Epithelial cell of esophagus (primary cell): ENCODE measurements at places on chromosomes 5 and 9.

- no peak for DNase-seq
Measured at GRCh38 chr5:135467871-135468485, 15.8 kb upstream of the TIFAB start.

DNA sequence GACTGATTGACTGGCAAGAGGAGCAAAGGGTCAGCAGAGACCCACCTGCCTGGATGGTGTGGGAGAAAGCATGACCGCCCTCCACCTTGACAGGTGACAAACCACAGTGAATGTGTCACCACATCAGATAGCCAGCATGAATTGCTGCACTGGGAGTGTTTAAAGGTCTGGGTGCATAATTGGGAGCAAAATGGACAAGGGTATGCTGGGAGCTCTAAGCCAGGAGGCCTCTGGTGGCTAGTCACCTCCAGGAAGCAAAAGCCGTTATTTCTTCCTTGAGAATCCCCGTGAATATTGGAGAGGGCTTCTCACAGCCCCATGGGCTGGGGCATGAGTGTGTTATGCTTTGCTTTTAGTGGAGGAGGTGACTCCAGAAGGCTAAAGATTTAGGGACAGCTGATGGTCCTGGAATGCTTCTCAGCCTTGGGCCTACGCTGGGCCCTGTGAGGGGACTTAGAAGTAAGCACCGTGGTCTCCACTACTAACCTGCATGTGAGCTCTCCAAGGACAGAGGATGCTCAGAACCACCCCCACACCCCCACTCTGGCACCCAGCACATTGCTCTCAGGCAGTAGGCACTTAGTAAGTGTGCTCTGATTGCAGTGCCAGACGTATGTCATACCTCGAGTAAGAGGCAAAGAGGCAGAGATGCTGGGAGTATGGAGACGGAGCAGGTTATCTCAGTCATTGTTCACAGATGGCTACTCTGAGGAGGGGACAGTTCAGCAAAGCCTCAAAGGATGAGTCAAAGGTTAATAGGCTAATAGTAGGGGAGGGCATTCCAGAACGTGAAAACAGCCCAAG is 9.1 kb upstream of the IRF1 start:
- no peak for DNase-seq

DNA sequence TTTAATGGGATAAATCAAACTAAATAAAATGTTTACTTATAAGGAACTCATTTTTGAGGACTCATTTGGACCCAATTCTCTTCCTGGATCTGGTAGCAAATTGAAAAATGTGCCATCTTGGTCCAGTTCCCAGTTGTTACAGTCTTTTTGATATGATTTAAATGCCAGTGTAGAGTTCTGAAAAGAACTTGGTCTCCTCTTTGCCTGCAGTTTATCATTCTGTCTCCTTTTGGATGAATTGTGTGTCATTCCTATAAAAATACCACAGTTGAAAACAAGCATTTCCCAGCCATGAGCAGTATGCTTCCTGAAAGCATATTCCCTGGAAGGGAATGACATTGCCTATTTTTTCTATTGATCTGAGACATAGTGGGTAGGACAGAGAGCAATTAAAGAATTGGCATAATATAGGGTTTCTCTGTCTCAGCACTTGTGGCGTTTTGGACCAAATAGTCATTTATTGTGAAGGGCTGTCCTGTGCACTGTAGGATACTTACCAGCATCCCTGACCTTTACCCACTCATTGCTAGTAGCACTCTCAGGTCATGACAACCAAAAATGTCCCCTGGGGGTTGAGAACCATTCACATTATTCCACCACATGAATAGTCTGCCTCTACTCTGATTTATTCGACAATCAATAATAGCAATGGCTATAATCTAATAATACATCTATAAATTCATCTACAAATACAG is 181.8 kb downstream of the NXNL2 start:
- DNase-seq: no peak

GRCh38 chr5:160289721-160290120 is 22.6 kb downstream of the CCNJL start:
- peak; percentile 84 for DNase-seq

GRCh38 chr5:133612249-133612860 is at the start of gene FSTL4:
TSS of gene FSTL4 (minus strand) at chr5:133612541.
- DNase-seq: peak; percentile 43

- peak; percentile 91 for DNase-seq
Measured at GRCh38 chr5:115419846-115420585, 123.6 kb upstream of the CCDC112 start.

DNA sequence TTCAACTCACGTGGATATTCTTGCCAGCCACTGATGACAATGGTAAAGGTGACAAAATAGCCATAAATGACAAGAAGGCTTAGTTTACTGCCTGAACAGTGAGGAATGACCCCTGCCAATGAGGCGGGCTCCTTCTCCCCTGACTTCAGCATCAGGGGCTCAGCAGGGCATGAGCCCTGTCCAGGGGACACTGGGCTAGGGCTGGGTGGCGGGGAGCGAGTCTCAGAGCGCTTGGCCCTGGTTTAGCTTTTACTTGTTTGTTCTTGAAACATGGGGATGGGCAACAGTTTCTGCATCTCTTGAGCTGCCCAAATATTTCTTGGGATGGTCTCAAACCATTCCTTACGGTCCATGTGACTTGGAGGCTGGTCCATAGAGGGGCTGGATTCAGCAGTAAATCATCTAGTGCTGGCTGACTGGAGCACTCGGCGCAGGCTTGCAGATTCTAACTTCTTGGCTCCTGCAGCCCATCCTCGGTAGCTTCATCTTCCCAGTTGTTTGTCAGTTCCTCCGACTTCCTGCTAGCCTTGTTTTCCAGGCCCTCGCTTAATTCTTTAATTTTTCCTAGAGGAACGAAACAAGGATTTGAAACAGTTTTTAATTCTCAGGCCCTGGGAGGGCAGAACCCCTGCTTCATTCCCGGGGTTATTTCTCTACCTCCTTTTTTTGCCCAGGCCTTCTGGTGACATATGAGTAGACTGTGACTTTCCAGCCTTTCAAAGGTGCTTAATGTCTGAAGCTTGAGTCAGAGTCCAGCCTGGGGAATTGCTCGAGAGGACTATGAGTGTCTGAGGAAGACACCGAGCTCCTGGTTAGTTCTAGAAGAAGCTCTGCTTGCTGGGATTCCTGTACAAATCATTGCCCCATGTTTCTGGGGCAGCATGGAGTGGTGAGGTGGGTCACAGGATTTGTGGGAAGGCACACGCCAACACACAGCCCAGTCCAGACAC is 4.5 kb upstream of the HMCN2 start:
- DNase-seq: no peak

- DNase-seq: peak; percentile 49
Measured at GRCh38 chr9:130835441-130836298, 616 bp downstream of the ABL1 start.

- peak; percentile 9 for DNase-seq
Measured at GRCh38 chr5:138985256-138985655, 110.1 kb upstream of the LRRTM2 start.

GRCh38 chr5:145450286-145450885 is 384.8 kb downstream of the PRELID2 start:
- no peak for DNase-seq

GRCh38 chr9:34145165-34145564 is 18.7 kb upstream of the DCAF12 start:
- DNase-seq: no peak

- DNase-seq: peak; percentile 24
Measured at GRCh38 chr9:72979405-72980100, 26.7 kb upstream of the ALDH1A1 start.

- peak; percentile 16 for DNase-seq
Measured at GRCh38 chr5:10761933-10762775, 1.1 kb upstream of the DAP start.

- DNase-seq: no peak
Measured at GRCh38 chr5:164052536-164053093, 547.2 kb downstream of the MAT2B start.

DNA sequence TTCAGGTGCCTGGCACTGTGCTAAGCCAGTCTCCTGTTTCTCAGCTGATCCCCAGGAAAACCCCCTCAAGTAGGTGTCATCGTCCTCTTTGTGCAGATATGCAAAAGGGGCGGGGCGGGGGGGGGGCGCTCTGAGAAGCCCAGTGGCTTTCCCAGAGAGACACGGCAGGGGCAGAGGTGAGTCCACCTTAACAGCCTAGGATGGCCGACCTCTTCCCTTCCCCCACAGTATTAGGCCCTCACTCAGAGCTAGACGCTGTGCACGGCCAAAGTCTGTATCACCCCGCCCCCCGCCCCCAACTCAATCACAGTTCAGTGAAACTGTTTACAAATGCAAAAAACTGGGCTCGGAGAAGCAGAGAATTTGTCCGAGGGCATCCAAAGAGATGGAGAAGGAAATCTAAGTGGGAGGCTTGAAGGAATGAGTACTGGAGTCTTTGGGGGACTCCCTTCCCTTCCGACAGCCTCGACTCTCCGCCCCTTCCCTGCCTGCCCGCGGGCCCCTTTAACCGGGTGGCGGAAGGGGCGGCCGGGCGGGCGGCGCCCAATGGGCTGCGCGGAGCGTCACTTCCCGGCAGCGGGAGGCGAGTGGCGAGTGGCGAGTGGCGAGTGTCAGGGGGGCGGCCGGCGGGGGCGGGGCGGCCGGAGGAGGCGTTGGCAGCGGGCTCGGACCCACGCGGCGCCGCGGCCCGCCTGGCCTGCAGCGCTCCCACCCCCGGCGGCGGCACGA is at the start of gene ERGIC1:
TSS of gene ERGIC1 (plus strand) at position 566 of the 729 bp plus-strand sequence. CDS start at position 729, 163 bp downstream.
- DNase-seq: peak; percentile 76

- peak; percentile 91 for DNase-seq
Measured at GRCh38 chr5:150672237-150672883, 11.3 kb downstream of the MYOZ3 start.

GRCh38 chr9:98698856-98699255 is 9.9 kb downstream of the GABBR2 start:
- no peak for DNase-seq

DNA sequence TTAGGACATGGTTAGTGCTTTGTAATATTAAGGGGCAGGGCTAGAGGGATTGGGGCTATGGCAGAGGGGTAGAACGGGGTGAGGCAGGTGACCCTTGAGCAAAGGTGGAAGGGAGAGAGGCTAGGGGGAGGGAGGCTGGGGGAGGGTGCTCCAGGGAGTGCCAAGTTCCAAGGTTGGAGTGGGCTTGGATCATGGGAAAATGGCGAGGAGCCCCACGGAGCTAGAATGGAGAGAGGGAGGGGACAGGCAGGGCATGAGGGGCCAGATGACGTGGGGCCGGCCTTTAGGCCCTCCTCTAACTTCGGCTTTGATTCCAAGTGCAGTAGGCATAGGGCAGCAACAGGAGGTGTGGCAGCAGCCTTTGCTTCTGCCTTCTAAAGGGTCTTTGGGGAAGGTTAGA is 171.8 kb upstream of the PANK3 start:
- DNase-seq: no peak

DNA sequence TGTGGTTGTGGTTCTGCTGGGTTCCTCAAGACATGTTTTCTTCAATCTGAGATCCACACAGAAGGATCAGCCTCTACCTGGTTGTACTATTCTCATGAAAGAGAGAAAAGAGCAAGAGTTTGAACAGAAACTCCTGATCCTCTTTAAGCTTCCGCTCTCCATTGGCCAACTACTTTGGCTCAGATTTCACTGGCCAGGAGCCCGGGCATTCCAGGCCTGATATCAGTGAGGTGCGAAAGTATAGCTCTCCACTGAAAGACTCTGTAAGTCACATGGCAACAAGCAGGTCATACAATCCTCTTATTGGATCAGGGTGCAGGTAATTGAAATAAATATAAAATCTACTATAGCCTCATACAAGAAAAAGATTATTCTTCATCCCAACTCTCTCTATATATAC is 920.5 kb downstream of the TLE4 start:
- DNase-seq: peak; percentile 12

GRCh38 chr5:132674671-132675506 is 1.1 kb downstream of the IL4 start:
- DNase-seq: peak; percentile 95

DNA sequence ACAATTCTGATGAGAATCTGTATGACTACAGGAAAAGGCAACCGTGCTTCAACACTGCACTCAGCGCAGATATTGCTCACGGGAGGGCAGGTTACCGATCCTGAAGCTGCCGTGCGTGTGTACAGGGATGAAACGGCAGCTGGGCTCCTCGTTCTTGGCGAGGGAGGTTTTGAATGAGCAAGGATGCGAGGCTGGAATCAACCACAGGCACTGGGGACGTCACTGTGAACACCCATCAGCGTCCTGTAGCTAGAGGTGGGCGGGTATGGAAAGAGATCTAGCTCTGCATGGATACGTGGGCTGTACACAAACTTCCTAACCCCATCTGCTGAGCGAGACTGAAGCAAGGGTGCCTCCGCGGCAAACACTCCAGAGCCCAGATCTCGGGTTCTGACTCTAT is 84.3 kb upstream of the COL5A1 start:
- no peak for DNase-seq

- DNase-seq: no peak
Measured at GRCh38 chr9:77604316-77604715, 43.8 kb downstream of the GNA14 start.

DNA sequence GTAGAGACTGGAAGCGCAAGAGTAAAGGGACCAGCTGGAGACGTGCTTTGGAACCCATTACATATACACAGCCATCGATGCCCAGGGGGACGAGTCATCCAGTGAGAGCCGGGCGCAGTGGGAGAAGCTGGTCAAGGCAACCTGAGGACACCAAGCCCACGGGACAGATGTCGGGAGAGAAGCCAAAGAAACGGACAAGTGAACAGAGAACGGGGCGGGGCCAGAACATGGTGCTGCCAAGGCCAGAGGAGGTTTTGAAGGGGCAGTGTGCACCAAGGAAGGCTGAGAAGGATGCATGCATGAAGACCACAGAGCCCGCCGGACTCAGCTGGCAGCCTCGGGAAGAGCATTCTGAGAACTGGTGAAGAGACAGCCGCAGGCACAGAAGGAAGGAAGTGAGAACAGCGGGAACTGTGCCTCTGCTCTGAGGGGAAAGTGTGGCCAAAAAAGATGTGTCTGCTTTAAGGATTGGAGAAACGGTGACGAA is 20.3 kb downstream of the CAMSAP1 start:
- no peak for DNase-seq

DNA sequence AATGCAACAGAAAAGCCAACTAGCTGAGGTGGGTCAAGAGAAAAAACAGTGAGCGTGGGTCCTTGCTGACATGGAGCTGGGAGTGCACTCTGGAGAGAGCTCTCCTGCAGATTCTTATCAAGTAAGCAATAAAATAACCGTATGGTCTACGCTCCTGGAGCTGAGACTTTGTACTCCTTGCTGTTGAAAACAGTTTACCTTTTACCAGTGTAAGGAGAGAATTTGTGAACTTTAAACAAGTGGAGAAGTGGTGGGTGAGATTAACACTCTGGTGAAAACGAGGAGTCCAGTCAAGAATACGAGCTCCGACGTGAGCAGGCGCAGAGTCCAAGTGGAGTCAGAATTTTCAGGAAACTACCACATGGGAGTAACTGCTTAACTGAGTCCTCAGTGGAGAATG is 156.1 kb upstream of the ERCC6L2 start:
- no peak for DNase-seq
